ENCODE measurements at places on chromosomes 2 and 18. TPM values are rescaled to one million over a fixed set of nuclear protein-coding genes. Genes with fewer than 3 reads are reported as not detected.

Gene SLC16A14
- total RNA-seq = 1.8 TPM

Gene IL1R1
- 72.8 TPM for total RNA-seq

DNA sequence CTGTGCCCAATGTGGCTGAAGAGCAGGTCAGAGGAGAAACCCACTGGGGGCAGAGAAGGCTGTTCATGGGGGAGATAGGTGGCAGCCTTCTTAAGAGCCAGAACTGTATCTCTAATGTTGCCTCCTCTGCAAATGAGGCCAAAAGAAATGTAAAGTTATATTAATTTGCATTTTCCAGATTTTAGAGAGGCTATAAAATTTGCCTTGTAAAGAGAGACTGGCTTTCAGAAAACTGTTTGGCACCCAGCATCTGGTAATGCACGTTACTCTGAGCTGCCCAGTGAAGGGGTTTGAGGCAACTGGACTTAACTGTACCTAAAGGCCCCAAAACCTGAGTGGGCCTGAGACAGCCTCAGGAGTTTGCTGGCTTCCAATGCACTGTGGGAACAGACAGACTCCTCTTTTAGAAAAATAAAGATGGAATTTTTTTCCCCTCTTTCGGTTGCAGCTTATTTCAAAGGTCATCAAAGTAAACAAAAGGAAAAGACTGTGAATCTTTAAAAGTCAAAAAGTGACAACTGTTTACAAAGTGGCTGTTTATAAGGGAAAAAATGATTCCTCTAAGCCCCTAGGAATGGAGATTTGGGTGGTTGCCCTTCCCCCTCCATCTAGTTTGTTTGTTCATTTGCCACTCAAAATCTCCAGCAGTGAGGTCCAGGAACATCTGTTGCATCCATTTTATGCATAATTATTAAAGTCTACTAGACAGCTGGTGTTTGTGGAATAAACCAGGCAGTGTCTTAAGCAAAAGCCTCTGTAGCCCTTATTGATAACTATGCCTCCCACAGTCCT, 132.2 kb upstream of the ZFP36L2 start:
- no peaks in the 10 kb centered on the region for H3K27me3 ChIP-seq
- DNase-seq = no peak
- peaks cover 18% of the 10 kb centered on the region for H3K4me1 ChIP-seq

Gene C2orf66
- total RNA-seq = not detected

Gene CYP27C1
- 0.56 TPM for total RNA-seq

- no peak overlapping the region for H3K4me3 ChIP-seq
- H3K36me3 ChIP-seq = no peaks in the 10 kb centered on the region
- no peak for DNase-seq
- H3K27me3 ChIP-seq = no peaks in the 10 kb centered on the region
- H3K4me1 ChIP-seq = peaks cover 15% of the 10 kb centered on the region
Observed at GRCh38 chr2:170218456-170218855, 40.5 kb downstream of the MYO3B start.

DNA sequence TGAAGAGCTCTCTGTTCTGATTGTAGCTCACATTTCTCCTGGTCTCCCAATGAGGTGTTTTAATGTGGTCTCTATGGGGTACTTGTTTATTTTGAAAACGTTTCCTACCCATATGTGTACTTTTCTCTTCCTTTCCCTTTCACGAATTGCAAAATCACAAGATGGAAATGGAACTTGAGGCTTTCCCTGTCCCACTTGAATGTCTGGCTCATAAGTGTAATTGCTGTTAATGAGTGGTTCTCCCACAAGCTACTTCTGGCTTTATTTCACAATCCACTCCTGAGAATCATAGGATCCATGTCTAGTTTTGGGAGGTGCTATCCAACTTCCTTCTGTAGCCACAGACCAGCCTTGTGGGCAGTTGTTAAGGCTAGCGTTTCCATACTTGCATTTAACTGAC, 81.1 kb upstream of the CAVIN2 start:
- H3K27me3 ChIP-seq = no peaks in the 10 kb centered on the region
- no peaks in the 10 kb centered on the region for H3K36me3 ChIP-seq
- no peak for DNase-seq
- no peaks in the 10 kb centered on the region for H3K4me1 ChIP-seq
- no peak overlapping the region for H3K4me3 ChIP-seq

- no peaks in the 10 kb centered on the region for H3K36me3 ChIP-seq
- no peaks in the 10 kb centered on the region for H3K4me1 ChIP-seq
- no peak overlapping the region for H3K4me3 ChIP-seq
- no peak overlapping the region for H3K27ac ChIP-seq
- H3K27me3 ChIP-seq = no peaks in the 10 kb centered on the region
- no peak for DNase-seq
Observed at GRCh38 chr2:176514276-176514675, 245.0 kb downstream of the MTX2 start.

GRCh38 chr2:84849271-84849952, 31.5 kb downstream of the TRABD2A start:
- no peaks in the 10 kb centered on the region for H3K27me3 ChIP-seq
- no peaks in the 10 kb centered on the region for H3K36me3 ChIP-seq
- no peak overlapping the region for H3K27ac ChIP-seq
- H3K4me3 ChIP-seq = no peak overlapping the region

Gene CYRIA
- 1.8 TPM for total RNA-seq

DNA sequence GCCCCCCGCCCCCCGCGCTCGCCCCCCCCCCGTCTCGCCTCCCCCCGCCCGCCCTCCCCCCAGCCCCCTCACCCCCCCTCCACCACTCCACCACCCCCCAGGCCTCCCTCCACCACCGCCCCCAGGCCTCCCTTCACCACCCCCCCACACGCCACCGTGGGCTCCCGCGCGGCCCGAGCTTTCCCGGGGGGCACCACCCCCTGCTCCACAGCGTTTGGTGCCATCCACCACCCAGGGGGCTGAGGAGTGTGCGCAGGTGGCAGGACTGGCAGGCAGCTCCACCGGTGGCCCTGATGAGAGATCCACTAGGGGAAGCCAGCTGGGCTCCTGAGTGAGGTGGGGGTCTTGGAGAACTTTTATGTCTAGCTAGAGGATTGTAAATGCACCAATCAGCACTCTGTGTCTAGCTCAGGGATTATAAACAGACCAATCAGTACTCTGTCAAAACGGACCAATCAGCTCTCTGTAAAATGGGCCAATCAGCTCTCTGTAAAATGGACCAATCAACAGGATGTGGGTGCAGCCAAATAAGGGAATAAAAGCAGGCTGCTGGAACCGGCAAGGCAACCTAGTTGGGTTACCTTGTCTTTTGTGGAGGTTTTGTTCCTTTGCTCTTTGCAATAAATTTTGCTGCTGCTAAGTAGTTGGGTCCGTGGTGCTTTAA, 43.0 kb upstream of the ITSN2 start:
- H3K36me3 ChIP-seq = no peaks in the 10 kb centered on the region
- peaks cover 4% of the 10 kb centered on the region for H3K4me1 ChIP-seq
- no peak for DNase-seq
- no peaks in the 10 kb centered on the region for H3K27me3 ChIP-seq

GRCh38 chr2:214341646-214342045, 69.2 kb upstream of the VWC2L start:
- H3K27me3 ChIP-seq = no peaks in the 10 kb centered on the region
- no peaks in the 10 kb centered on the region for H3K4me1 ChIP-seq
- no peak overlapping the region for H3K27ac ChIP-seq
- DNase-seq = no peak
- no peaks in the 10 kb centered on the region for H3K36me3 ChIP-seq
- H3K4me3 ChIP-seq = no peak overlapping the region

Gene CACNB4
- total RNA-seq = 4.0 TPM

GRCh38 chr2:195513119-195513518, 143.9 kb upstream of the SLC39A10 start:
- H3K27ac ChIP-seq = no peak overlapping the region
- H3K27me3 ChIP-seq = no peaks in the 10 kb centered on the region
- H3K36me3 ChIP-seq = no peaks in the 10 kb centered on the region
- DNase-seq = no peak

DNA sequence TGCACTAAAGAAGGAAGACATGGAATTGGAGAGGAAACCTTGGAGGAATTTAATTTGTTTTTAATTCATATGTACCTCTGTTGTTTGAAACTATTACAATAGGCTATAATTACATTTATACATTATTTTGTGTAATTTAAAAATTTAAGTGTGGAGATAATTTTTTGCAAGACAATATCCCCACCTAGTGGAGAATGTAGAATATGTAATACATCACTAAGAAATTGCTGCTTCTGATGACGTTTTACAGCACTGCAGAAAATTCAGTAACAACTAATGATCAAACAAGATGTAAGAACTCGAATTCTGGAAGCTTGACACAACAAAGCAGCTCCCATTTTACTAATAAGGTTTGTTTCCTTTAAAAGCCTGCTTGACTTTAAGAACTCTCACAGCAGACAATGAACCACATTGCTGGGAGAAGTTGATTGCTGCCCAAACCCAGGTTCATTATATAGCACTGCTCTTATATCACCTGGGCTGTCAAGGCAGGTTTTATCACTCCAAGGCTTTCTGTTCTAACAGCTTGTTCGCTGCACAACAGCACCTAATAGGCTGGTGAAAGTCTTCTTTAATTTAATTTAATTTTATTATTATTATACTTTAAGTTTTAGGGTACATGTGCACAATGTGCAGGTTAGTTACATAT, 53.4 kb downstream of the THADA start:
- no peaks in the 10 kb centered on the region for H3K27me3 ChIP-seq
- no peak overlapping the region for H3K4me3 ChIP-seq
- peak; percentile 58 for DNase-seq

DNA sequence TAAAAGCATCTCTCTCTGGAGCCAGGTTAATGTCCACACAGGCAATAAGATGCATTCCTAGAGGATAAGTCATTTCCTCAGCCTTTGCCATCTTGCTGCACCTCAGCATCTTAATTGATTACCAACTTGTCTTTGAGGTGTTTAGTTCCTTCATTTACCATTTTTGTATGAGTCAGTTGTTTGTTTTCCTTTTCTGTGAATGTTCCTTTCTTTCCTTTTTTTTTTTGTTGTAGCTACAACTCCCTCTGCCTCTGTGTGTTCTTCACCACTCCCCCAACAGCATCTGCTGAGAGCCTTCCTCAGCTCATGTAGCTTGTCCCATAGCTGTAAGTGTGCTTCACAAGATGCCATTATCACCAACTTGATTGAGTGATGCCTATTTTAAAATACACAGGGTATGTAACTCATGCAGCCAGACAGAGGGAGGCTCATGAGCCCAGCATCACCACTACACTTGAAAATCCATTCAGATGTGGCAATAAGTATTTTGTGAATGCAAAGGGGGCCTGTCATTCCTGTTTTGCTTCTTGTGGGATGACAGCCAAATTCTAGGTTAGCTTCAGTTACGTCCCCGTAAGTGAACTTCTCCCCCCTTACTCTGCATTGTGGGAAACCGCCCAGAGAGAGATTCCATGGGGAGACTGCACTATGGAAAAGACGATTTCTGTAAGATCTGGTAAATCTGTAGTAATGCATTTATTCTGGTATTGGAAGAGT, 315.9 kb upstream of the ZEB2 start:
- DNase-seq = no peak
- H3K4me3 ChIP-seq = no peak overlapping the region
- H3K4me1 ChIP-seq = peaks cover 9% of the 10 kb centered on the region
- H3K36me3 ChIP-seq = no peaks in the 10 kb centered on the region
- H3K27ac ChIP-seq = peak overlapping the region; percentile 51

Gene OBSL1
- 72.4 TPM for total RNA-seq

Gene GRB14
- total RNA-seq = 3.6 TPM

DNA sequence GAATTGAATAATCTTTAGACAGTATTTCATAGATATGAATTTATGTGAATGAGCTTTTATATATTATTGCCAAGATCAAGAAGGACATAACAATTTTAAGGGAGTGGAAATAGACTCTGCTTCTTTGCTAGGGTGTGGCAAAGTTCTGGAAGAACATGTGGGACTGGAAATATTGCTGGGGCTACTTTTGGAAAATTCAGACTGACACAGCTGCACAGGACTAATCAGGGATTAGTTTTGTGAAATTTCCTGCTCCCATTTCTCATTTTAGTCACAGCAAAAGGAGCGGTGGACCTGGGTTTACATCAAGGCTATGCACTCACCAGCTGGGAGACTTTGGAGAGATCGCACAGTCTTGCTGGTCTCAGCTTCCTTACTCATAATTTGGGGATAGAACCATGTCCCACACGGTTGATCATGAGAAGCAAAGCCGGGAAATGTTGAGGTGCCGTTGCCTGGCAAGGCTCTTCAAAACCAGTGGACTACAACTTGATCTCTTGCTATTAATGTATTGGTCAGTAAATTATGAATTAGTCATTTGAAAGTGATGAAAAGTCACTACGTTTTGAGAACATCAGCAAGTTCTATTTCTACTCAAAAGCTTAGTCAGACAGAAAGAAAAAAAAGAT, 42.4 kb downstream of the IL1RL2 start:
- no peaks in the 10 kb centered on the region for H3K27me3 ChIP-seq
- H3K4me1 ChIP-seq = peaks cover 24% of the 10 kb centered on the region
- peak overlapping the region; percentile 93 for H3K27ac ChIP-seq

DNA sequence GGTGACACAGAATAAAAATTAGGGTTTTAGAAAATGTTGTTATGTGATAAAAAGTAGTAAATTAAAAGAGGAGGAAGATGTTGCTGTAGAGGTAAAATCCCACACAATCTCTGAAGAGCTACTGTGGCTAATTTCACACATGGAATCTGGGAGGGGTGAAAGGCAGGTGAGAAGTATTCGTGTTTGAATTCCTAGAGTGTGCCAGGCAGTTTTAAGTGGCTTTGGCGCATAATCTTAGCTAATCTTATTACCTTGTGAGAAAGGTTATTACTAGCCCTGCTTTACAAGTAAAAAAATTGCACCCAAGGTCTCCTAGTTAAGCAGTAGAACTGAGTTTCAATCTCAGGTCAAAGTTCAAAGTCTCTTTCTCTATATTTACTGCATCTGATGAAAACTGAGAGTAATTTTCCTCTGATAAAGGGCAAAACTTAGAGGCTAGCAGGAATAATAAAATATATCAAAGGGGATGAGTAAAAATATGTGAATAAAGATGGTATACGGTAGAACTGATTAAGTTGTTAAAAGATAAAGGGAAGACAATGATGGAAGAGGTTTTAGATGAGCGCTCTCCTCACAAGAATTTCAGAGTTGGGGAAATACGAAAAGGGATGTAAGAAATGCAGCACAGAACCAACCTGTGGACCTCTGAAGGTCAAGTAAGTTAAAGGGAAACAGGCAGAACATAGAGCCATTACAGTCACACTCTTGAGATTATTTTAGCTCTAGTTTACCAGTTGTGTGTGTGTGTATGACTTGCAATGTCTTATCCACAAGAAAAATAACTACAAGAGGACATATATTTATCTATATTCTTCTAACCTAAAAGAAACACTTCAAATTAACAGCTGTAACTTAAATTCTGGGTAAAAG, 34.8 kb downstream of the GAREM1 start:
- no peak for DNase-seq
- H3K27ac ChIP-seq = no peak overlapping the region
- H3K4me3 ChIP-seq = no peak overlapping the region
- no peaks in the 10 kb centered on the region for H3K4me1 ChIP-seq
- no peaks in the 10 kb centered on the region for H3K36me3 ChIP-seq
- H3K27me3 ChIP-seq = no peaks in the 10 kb centered on the region

Gene DSC3
- total RNA-seq = 39.7 TPM

GRCh38 chr18:63848159-63848558, 39.3 kb upstream of the SERPINB2 start:
- H3K27ac ChIP-seq = no peak overlapping the region
- H3K4me1 ChIP-seq = no peaks in the 10 kb centered on the region
- H3K36me3 ChIP-seq = no peaks in the 10 kb centered on the region
- no peak overlapping the region for H3K4me3 ChIP-seq
- DNase-seq = peak; percentile 65

Measured in hepatocyte (in vitro differentiated cells).